Activated naive CD8-positive, alpha-beta T cell treated with anti-CD3 and anti-CD28 coated beads, Interleukin-2, amount 50 U/mL, for 16 hours (primary cell): ENCODE measurements at places on chromosomes 6 and 20.

DNA sequence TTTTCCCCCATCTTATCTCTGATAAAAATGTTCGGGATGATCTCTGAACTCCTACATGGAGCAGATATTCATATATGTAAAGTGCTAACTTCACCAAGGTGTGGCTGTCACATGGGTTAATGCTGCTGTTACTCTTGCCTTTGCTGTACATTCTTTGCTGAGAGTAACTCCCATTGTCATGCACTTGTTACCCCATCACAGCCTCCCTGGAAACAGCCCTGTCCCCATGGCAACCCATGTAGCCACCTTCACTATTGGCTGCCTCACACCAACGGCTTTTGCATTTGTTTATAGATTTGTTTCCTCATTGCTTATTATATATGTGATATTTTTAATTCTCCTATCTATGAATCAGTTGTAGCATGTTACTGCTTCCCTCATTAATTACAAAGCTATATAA is 17.3 kb upstream of the IBTK start:
- DNase-seq, result no peak

GRCh38 chr6:69089539-69089938 is 454.5 kb downstream of the ADGRB3 start:
- no peak for DNase-seq

DNA sequence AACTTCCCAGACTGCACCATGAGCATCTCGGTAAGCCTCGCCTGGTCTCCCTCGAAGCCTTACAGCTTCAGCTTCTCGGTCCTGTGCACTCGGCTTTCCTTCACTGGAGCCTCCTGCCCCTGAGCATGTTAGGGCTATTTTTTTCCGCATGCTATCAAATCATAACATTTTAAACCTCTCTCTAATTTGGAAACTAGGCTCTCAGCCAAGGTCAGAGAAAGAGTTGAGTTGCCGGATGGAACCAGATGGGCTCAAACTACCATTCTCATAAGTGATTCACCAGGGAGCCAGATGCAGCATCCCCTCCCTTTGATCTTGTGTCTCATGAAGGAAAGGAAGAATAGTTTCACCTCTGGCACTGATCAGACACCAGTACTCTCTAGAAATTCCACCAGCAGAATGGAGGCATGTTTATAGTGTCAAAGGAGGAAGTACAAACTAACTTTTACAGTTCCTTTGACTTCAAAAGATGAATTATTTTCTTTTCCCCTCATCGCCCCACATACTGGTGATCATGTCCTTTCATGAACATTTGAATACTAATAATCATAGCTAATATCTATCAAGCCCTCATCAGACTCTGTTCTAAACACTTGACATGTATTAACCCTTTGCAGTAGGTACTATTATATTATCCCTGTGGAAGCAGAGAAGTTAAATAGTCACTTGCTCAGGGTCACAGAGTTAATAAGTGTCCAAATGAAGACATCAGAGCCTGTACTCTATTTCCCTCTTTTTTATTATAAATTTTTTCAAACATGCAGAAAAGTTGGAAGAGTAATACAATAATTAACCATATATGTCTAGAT is 46.7 kb downstream of the MAP1LC3A start:
- no peak for DNase-seq

GRCh38 chr6:18506382-18507017 is 119.3 kb downstream of the RNF144B start:
- DNase-seq, result no peak

DNA sequence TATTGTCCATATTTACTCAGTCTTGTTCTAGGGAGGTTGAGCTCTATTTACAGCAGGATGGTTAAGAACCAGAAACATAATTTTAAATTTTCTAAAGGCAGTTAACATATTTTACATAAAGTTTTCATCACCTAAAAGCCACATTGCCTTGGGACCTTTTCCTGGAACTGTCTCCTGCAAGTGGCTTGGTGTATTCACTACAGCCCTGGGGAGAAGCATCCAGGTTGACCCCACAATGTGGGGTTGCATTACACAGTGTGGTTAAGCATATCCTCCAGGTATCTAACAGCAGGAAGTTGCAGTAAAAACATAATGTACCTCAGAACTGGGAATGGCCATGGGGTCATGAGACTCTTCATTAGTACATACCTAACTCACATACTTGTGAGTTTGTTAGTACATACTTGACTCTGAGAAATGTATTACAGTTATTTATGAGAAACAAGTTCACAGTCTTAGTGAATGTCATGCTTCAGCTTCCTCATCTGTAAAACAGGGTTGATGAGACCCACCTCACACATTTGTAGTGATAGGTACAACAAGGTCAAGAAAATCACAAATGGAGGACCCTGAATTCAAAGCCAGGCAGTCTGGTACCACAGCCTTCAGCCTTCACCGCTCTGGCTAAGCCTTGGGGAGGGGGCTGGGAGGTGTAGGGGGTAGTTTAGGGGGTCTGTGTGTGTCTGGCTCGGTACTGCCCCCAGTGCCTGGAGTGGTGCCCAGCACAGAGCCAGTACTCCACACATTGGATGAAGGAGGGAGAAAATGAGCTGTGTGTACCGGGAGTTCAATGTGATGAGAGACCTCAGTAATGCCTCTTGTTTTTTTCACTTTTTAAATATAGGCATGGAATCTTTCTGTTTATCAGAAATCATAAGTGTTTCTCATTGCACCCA is 52.9 kb downstream of the KAT14 start:
- no peak for DNase-seq

GRCh38 chr20:51460163-51460562 is 82.4 kb downstream of the NFATC2 start:
- no peak for DNase-seq
